Fibroblast of villous mesenchyme (primary cell): ENCODE measurements at places on chromosomes 6 and 20.

GRCh38 chr20:47318586-47319516, 37.6 kb downstream of the ZMYND8 start:
- peak; percentile 79 for DNase-seq

DNA sequence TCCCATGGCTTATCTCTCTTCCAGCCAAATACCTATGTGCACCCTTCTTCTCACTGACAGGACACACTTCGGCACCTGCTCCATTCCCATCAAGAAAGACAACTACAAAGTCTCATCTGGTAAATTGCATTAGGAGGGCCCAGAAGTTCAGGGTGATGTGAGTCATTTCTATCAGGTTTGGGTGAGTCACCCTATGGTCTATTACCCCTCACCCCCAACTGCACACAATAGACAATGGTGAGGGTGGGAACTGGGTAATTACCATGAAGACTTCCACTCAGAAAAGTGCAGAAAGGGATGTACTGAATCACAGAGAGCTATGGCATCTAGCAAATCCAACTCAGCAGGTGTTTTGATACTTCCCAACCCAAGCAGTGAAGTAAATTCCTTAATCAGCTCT, 54.8 kb downstream of the OPN5 start:
- no peak for DNase-seq

DNA sequence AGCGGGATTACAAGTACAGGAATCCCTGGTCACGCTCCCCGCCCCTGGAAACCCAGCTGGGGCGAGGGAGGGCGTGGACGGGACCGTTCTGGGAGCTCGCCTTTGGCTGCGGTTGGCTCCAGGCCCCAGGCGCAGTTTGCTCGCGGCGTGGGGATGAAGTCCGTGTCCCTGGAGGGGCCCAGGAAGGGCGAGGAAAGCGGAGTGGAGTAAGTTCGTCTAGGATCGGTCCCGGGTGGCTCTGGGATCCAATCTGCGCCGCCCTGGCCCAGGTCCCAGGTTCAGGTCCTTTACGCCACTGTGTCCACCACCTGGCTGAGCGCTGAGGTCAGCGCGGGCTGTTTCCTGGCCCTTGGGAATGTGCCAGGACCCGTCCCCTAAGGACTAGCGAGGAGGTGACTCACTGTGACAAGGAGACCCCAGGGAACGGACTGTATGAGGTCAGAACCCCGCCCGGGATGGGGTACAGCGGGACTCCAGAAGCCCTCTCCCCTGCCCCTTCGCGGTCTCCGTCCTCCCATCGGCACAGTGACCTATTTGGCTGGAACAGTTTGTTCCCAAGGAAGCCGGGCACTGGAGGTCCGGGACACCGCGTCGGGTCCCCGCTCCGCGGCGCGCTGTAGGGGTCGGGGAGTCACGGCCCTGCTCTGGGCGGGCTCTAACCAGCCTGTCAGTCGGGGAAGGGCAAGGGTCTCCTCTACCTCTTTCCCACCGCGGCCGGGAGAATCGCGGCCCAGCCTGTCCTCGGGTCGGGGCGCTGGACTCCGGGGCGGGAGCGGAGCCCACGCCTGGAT, 724 bp downstream of the CDKN1A start:
- DNase-seq: peak; percentile 52

DNA sequence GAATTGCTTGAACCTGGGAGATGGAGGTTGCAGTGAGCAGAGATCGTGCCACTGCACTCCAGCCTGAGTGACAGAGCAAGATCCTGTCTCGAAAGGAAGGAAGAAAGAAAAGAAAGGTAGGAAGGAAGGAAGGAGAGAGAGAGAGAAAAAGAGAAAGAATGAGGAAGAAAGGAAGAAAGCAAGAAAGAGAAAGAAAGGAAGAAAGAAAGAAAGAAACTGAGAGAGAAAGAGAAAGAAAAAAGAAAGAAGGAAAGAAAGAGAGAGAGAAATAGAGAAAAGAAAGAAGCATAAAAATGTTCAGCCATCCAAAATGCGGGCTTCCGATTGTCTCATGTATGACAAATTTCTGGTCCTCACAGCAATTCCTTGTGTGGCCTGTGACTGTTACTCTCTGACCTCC, 22.8 kb downstream of the MUC22 start:
- DNase-seq: no peak

DNA sequence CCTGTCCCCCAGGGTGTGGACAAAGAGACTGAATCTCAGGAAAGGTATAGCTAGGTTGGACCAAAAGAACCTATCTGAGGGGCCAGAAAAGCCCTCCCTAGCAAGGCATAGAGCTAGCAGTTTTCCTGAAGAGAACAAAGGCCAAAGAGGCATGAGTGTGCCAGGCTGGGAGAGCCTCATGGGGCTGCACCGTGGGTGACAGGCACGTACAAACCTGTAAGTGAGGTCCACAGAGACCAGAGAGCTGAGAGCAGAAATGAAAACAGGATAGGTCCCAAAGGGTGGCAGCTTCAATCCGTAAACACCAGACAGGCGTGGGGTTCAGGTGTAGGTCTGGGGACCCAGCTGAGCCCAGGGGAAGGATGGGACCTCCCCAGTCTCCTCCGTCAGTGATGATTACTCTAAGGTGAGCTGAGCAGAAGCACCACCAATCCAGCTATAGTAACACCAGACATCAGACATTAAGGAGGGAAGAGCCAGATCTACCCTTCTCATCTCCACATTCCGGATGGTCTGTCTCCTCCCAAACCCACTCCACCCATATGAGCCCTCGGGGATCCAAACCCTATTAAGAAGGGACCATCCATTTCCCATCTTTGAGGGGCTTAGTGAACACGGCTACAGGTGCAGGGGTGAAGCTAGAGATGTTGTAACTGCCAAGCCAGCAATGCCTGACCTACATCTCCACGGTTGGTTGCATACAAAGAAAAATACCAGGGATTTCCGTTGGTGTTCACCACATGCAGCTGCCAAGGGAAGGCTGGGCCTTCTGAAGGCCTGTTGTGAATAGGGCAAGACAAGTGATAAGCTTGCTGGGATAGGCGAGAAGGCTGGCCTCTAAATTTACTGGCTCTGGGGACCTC, 38.3 kb downstream of the BCL2L1 start:
- DNase-seq: no peak

DNA sequence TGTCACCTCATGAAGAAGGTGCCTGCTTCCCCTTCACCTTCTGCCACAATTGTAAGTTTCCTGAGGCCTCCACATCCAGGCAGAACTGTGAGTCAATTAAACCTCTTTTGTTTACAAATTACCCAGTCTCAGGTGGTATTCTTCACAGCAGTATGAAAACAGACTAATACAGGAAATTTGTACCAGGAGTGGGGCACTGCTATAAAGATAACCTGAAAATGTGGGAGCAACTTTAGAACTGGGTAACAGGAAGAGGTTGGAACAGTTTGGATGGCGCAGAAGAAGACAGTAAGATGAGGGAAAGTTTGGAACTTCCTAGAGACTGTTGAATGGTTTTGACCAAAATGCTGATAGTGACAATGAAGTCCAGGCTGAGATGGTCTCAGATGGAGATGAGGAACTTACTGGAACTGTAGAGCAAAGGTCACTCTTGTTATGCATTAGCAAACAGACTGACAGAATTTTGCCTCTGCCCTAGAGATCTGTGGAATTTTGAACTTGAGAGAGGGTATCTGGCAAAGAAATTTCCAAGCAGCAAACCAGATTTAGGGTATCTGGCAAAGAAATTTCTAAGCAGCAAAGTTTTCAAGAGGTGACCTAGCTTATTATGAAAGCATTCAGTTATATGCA, 23.5 kb upstream of the COL21A1 start:
- no peak for DNase-seq

- peak; percentile 72 for DNase-seq
These were observed 984 bp downstream of the TFAP2C start for GRCh38 chr20:56630086-56630493.
